Effector memory CD8-positive, alpha-beta T cell (primary cell): ENCODE measurements at places on chromosomes 12 and 14.
A peak's percentile ranks its signal among the peaks of the same experiment; 100 is the strongest.

GRCh38 chr14:43901911-43902673 is 605.0 kb downstream of the FSCB start:
- no peak for DNase-seq

- DNase-seq = no peak
Measured at GRCh38 chr12:69998922-69999321, 173.9 kb downstream of the MYRFL start.

DNA sequence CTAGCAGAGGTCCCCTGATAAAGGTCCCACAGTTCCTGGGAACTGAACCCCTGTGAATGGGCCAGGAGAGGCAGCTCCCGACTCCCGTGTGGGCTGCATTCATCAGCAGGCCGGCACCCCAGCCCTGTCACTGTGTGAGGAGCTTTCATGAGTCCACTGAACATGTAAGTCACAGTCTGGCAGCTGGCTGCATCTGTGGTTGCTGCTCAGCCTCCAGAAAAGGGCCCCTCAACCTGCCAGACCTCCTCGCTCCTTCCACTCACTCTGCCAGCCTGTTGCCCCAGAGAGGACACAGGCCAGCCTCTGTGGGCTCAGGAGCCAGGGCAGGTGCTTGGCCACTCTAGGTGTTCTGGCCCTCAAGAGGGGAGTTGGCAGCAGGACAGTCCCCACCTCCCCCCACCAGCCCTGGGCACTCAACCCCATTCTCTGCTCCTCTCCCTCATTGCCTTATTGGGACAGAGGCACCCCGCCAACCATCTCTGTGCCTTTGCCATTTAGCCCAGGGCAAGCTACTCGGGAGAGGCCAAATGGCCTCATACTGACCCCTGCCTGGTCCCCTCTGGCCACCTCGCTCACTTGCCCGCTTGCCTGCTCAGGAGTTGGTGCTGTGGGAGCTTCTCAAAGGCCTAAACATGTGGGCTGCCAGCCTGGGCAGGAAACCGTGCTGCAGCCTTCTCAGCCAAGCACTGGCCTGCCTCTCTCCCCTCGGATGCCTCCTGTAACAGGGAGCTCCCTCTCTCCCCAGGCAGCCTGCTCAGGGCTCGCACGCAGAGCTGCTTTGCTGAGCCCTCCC is 1.9 kb downstream of the RTL1 start:
- no peak for DNase-seq

GRCh38 chr12:11607313-11608081 is 42.0 kb upstream of the ETV6 start:
- DNase-seq = no peak

- DNase-seq = no peak
Measured at GRCh38 chr12:81541121-81541520, 218.0 kb downstream of the PPFIA2 start.

GRCh38 chr12:41250748-41251147 is 62.6 kb downstream of the PDZRN4 start:
- DNase-seq = no peak

DNA sequence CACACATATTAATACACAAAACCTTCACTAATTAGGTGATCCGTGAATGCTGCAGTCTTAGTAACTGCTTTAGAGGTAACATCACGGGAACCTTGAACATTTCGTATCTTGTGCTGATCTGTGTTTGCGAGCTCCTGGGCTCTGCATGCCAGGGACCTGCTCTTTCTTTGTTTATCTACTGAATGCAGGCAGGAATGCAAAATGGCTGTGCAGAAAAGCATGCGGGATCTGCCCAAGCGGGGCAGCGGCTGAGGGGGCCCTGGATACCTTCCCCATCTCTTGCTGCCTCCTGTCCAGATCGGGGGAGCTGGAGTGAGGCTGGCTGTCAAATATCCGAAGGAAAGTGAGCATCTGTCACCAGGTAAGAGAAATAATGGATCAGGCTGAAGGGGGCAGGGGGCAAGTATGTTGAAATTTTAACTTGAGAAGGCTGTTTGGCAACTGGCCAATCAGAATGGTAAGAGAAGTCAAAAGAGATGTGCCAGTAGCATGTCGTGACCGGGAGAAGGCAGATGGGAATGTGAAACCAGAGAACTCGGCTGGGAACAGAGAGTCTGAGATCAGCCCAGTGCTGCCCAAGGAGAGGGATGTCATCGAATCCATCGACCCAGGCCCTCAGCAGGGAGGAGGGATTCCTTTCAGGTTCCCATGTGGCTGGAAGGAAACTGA is 191.4 kb downstream of the TTC7B start:
- DNase-seq = no peak

DNA sequence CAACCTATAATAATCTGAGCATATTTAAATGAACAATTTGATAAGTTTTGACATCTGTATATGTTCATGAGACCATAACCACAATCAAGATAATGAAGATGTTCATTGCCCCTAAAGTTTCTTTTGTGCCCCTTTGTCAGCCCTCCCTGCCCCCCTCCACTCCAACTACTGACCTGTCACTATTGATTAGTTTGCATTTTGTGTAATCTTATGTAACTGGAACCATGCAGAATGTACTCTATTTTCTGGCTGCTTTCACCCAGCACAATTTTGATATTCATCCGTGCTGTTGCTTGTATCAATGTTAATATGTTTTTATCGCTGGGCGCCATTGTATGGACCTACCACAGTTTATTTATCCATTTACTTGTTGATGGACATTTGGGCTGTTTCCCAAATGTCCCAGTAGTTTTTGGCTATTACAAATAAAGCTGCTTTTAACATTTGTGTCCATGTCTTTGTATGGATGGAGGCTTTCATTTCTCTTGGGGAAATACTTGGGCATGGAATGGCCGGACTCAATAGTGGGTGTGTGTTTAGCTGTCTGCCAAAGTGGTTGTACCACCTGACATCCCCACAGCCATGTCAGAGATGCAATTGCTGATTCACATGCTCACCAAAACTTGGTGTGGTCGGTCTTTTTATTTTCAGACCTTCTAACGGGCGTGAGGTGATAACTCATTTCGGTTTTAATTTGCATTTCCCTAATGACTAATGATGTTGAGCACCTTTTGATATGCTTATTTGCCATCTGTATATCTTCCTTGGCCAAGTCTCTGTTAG is 38.9 kb downstream of the EML1 start:
- no peak for DNase-seq

GRCh38 chr14:24693353-24693737 is 59.4 kb upstream of the GZMB start:
- DNase-seq = no peak

GRCh38 chr12:3614806-3615466 is 123.9 kb downstream of the PRMT8 start:
- DNase-seq = no peak

DNA sequence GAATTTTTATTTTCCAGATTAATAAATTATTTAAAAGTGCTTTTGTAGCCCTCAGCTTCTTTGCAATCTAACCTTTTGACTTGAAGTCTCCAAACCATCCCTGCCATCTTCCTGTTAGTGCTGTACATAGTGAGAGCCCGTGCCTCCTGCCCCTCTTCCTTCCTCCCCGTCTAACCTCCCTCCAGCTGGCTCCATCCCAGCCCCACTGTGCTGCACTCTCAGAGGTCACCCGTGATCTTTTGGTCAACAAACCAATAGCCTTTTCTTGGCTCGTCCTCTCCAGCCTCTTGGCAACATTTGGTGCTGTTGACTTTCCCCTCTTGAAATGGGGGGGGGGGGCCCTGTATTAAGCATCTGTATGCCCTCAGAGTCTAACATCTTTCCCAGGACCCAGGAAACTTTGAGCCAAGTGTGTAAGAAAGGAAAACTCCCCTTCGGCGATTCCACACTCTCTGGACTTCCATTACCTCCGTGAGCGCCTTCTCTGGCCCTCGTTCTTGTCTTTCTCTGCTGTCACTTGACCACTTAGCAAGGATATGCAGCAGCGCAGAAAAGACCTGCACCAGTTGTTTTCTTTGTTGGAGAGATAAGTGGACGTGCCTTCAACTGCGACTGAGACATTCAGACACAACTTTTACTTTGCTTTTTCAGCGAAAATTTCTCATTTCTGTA is 44.1 kb downstream of the FBXW8 start:
- DNase-seq = no peak

GRCh38 chr12:91355150-91356006 is 172.8 kb upstream of the DCN start:
- peak; percentile 28 for DNase-seq

- peak; percentile 69 for DNase-seq
Measured at GRCh38 chr12:4107436-4107878, 166.1 kb upstream of the CCND2 start.

DNA sequence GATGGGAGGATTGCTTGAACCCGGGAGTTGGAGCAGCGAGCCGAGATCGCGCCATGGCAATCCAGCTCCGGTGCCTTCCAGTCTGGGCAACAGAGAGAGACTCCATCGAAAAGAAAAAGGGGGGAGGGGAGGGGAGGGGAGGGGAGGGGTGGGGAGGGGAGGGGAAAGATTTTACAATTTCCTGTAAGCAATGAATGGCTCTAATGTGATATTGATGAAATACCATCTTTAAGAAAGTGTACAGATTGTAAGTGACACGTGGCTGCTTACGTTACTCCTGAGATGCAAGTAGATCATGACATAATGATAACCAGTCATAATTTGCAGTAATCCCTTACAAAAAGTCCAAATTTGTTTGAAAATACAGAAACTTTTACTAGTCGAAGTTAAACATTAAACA is 1.4 kb downstream of the SLC25A21 start:
- DNase-seq = no peak

DNA sequence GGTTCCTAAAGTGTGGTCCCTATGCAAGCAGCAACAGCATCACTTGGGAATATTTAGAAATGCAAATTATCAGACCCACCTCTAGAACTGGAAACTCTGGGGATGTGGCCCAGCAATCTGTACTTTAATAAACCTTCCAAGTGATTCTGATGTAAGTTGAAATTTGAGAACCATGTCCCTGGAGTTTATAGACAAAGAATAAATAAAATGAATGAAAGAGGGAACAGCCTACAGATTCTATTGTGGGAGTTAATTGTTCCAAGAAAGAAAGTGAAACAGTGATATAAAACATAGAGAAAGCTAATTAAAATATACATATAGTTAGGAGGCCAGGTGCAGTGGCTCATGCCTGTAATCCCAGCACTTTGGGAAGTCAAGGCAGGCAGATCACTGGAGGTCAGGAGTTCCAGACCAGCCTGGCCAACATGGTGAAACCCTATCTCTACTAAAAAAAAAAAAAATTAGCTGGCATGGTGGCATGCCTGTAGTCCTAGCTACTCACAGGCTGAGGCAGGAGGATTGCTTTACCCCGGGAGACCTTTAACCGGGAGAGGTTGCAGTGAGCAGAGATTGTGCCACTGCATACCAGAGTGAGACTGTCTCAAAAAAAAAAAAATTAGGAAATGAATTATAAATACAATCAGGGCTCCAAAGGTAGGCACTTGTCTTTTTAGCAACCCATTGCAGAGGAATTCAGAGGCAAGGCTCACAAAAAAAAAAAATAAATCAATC is 507.5 kb downstream of the NAV3 start:
- DNase-seq = no peak

- no peak for DNase-seq
Measured at GRCh38 chr14:85344847-85345570, 184.9 kb upstream of the FLRT2 start.

DNA sequence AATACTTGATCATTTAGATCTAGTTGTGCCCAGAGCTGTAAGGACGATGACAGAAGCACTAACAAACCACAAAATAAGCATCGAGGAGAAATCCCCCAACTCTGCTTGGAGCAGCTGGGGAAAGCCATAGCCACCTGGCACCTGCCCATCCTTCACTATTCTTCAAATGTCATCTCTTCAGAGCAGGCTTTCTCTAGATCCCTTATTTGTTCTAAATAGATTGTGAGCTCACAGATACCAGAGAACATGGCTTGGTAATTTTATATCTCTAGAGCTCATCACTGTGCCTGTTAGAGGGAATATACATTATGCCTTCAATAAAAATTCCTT is 50.9 kb downstream of the GRIP1 start:
- no peak for DNase-seq

- DNase-seq = no peak
Measured at GRCh38 chr14:95058491-95058890, 98.8 kb downstream of the DICER1 start.

GRCh38 chr12:132148368-132149045 is 4.2 kb downstream of the NOC4L start:
- DNase-seq = no peak

DNA sequence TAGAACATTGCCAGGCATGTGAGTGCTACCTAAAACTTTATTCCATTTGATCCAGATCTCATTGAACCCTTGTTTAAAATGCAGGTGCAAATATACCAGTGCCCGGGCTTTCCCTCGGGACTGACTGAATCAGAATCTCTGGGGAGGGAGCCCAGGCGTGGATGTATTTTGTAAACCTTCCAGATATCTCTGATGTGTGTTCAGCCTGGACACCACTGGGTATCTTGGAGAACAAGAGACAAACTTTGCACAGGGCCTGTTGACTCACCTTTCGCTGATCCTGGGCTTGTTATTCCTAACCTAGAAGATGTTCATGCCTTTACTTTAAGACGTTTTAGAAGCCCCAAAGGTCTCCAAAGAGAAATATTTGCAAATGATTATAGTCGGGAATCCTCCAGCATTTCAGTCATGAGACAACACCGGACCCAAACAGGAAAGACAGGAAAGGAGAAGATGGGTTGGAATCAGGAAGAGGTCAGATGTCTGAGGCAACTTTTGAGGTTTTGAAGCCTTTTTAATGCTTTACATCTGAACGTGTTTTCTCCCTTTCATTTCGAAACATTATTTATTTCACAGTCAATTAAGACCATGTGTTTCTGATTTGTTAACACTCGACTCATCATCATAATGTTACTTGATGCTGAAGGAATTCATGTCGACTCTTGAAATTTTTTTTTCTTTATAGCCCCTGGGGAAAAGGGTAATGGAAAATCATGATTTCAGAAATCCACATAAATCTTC is 118.6 kb downstream of the PLXNC1 start:
- DNase-seq = no peak

DNA sequence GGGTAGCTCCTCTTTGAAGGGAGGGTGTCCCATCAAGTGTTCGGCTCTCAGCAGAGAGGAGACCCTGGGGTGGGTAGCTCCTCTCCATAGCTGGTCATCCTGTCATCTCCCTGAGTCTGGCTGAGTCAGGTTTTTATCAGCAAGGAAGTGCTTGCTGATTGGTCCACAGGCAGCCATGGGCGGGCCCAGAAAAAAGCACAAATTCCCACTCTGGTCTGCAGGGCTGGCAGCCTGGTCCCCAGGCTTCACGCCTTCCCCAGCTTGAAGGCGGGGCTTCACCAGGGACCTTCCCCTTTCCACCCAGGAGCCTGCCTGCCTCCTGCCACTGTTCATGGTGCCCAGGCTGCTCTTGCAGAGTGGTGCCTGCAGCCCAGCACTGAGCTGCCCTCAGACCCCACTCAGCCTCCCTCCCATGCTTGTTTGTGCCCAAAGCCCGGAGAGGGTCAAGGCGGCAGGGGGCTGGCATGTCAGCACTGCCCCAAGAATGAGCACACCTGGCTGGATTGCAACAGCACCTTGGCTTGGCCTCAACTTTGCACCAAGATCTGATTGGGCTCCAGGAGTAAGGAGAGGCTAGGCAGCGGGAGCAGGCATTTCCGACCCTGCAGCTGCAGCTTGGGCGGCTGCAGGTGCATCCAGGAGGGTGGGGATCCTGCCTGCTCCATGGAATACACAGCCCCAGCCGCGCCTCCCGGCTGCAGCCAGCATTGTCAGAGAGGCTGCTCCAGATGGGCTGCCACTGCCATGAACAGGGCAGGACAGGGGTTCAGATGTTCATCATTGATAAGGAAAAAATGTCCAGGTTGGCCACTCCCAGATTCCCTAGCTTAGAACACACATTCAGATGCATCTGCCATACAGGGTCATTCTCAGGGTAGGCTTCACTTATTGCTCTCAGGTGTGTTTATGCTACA is 22.0 kb upstream of the WDR89 start:
- no peak for DNase-seq
